SK-N-MC (cell line): ENCODE measurements at places on chromosomes 2 and 18.
A peak's percentile ranks its signal among the peaks of the same experiment; 100 is the strongest.

- peak; percentile 45 for DNase-seq
These were observed 67.2 kb upstream of the ATL2 start for GRCh38 chr2:38444247-38444646.

GRCh38 chr18:59988098-59988706, 88.4 kb downstream of the PMAIP1 start:
- DNase-seq: peak; percentile 40

DNA sequence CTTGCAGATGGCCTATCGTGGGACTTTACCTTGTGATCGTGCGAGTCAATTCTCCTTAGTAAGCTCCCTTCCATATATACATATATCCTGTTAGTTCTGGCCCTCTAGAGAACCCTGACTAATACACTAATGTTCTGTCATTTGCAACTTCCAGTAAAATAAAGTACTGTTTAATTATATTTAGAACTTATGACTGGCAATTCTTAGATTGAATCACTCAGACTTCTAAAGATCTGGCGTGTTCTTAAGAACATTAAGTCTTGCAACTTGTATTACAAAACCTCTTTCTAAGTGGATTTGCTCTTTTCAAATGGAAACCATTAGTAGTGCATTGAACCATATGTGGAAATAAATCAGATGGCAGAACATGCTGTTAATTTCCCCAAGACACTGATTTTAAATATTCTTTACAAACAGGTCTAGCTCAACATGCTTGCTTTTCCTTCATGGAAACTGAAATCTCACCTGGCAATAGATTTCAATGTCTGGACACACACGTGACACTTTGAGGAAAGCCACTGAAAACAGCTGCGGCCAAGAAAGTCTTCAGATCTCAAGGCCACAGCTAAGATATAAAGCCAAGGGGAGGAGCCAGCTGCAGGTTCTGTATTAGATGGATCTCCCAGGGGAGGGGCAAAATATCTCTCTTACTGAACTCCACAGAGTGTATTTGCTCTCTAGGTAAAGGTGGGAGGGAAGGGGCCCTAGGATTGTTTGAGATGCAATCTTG, 50.6 kb downstream of the PMAIP1 start:
- DNase-seq: no peak

DNA sequence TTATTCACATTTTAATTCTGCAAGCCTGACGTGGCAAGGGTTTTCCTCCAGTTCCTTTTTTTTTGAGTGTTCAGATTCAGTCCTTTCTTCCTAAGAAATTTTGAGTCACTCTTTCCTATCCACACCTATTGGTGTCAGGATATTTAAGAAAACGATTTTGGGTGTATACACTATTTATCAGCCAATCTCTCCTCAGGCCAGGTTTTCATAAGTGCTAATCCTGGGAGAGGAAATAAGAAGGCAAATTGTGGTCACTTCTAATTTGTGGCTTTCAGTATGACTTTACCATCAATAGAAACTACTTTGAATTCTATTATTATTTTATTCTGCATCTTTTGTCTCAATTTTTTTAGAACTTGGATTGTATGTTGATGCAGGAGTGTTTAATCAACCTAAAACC, 174.4 kb downstream of the DSEL start:
- no peak for DNase-seq

DNA sequence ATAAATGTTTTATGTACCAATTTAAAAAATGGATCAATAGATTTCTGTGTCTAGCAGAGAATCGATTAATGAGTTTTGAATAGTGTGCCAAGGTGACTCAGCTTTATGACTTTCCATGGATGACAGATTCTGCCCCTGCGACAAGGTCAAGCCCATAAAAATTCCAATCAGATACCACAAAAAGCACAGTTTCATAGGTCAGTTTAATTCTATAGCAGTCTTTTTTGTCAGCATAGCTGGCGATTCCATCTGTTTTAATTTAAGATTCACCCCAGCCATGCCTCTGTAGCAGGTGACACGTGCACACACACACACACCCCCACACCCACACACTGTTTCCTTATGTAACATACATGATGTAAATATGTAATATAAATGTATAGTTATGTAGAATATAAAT, 28.9 kb downstream of the RAB31 start:
- DNase-seq: no peak

GRCh38 chr2:154700136-154700535, 1.6 kb downstream of the KCNJ3 start:
- DNase-seq: no peak

DNA sequence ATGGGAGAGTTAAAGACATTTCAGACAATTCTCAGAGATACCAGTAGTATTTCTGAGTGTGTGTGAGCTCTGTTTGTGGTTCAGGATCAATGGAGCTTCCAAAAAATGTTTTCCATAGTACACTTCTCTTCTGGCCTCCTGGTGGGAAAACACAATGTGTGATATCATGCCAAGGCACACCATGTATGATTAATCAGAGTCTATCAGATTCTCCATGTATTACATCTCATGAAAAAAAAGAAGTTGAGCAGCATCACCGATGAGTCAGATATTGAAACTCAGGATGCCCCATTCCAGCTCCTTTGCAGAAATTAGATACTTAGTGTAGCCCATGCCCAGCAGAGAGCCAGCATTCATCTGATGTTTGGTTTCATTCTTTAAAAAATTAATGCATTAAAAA, 620.3 kb upstream of the POU3F3 start:
- no peak for DNase-seq

- no peak for DNase-seq
These were observed 157.5 kb upstream of the LMAN1 start for GRCh38 chr18:59516356-59517155.

- DNase-seq: no peak
These were observed 69.1 kb upstream of the KCNE4 start for GRCh38 chr2:222982909-222983265.

DNA sequence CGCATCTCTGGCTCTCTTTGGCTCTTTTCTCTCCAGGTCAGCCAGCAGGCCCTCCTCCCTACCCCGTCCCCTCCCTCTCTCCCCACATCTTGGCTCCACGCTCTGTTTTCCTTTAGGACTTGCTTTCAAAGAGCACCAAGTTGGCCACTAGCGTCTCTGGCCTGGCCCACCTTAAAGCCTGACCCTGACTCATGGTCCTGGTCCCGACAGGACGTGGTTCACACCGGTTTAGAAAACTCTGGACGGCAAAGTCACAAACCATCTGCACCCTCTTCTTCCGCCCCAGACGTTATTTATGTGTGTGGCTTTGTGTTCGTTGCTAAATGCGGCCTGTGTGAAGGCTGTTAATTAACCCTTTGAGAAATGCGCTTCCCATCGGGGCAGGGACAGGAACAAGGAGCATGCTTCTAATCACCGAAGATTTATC, 169.0 kb upstream of the HAAO start:
- DNase-seq: no peak

DNA sequence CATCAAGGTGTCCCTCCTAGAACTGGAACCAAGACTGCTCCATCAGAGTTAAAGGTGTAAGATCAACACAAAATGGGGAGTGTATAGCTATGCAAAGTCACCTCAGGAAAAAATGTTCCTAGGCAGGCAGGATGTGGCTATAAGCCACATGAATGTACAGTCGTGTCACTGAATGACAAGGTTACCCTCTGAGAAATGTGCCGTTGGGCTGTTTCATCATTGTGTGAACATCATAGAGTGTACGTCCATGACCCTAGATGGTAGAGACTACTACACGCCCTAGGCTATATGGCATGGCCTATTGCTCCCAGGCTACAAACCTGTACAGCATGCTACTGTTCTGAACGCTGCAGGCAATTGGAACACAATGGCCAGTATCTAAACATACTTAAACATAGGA, 24.5 kb downstream of the TYMS start:
- DNase-seq: no peak

- no peak for DNase-seq
These were observed 21.2 kb downstream of the DYNAP start for GRCh38 chr18:54612237-54612636.

DNA sequence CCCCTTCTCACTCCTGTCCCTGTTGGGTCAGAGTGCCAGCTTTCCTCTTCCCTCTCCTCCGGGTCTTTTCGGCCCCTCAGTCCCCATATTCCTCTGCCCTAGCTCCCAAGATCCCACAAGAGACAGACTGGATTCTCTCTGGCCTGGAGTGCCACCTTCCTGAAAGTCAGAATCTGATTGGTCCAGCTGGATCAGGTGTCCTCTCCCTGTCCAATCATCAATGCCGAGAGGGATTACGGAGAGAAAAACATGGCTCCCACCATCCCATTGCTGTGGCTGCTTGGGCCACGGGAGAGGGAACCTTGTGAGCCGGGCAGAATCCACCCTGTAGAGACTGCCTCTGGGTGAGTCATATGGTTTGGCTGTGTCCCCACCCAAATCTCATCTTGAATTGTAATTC, 2.7 kb upstream of the MROH2A start:
- no peak for DNase-seq

DNA sequence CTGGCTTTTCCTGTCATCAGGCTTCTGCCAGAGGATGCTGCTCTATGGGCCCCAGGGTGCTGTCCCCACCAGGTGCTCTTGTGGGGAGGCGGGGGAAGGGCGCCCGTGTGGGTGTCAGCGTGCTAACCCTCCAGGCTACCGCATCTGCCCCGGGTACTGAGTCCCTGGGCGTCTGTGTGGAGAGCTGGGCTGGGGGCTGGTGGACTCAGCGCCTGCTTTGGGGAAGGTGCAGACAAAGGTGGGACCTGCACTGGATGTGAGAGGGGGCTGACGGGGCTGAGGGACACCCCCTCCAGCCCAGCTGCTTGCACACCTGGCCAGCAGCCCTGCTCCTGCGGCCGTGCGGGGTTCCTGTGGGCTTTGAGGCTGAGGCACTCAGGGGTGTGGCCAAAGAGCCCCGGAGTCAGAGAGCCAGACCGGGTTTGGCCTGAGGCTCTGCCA, 120.7 kb upstream of the PXDN start:
- DNase-seq: no peak

DNA sequence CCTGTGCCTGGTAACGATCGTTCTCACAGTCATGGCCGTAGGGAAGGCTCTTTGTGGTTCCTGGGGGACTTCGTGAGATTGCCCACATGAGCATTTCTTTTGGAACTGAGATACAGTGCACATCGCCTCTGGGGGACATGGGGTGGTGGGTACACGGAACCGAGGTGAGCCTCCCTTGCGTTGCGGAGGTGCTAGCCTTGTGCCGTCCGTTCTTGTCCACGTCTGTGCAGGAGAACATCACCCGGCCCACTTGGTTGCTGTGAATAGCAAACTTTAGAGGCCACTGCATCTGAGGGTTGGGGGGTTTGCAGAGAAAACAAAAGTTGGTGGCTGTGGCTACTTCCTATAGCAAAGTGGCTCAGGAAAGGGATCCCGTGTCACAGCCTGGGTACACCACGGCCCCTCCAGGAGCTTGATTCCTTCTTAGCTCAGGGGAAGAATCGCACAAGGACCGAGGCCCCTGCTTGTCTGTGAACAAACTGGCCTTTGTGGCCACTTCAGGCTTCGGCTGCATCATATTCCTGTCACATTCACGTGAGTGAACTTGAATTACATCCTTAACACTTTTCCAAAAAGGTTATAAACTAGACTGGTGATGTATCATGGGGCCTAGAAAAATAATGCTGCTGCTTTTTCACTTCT, 72.6 kb downstream of the LRRFIP1 start:
- DNase-seq: no peak

- DNase-seq: no peak
These were observed 5.4 kb downstream of the ITSN2 start for GRCh38 chr2:24354957-24355356.

- DNase-seq: no peak
These were observed 35.2 kb downstream of the TMEM163 start for GRCh38 chr2:134683561-134684112.

- no peak for DNase-seq
These were observed 30.2 kb downstream of the CMPK2 start for GRCh38 chr2:6835467-6835866.

DNA sequence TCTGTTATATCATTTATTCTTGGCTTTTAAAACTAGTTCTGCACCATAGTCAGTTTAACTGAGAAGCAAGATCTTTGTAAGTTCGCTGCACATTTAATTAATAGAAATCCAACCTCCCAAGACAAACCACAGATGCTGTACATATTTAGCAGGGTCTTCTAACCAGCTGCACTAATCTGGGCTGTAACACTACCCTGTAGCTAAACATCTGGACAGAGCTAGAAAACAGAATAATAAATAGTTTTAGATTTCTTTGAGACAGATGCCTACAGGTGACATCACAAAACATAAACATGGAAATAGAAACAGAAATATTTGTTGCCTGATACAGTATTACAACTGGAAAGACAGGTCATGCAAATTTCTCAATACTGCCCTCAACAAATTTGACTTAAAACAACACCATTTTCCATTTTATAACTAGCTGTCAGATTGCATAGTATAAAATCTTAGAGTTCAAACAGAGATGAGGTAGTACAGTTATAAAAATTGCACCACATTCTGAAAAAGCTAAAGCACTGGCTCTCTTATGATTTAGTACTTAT, 315.1 kb downstream of the NR4A2 start:
- DNase-seq: no peak

- no peak for DNase-seq
These were observed 23.8 kb upstream of the KLHL29 start for GRCh38 chr2:23361152-23361551.

- DNase-seq: no peak
These were observed 7.7 kb downstream of the VRK2 start for GRCh38 chr2:58054264-58054663.
